Mesothelial cell of epicardium (in vitro differentiated cells): ENCODE measurements at places on chromosomes 2 and 18. TPM values are rescaled to one million over a fixed set of nuclear protein-coding genes. Genes with fewer than 3 reads are reported as not detected.
A peak's percentile ranks its signal among the peaks of the same experiment; 100 is the strongest.

TEX44 gene
- total RNA-seq = not detected in 3 replicates

TRIM43 gene
- not detected in 3 replicates for total RNA-seq

CD302 gene
- 2.9 to 3.1 TPM (median 2.9 TPM) in 3 replicates for total RNA-seq

CD226 gene
- total RNA-seq = 0.31 to 0.84 TPM (median 0.63 TPM) in 3 replicates

RASGRP3 gene
- total RNA-seq = 0.58 to 0.75 TPM (median 0.66 TPM) in 3 replicates

CCDC150 gene
- 16.6 to 18.0 TPM (median 16.8 TPM) in 3 replicates for total RNA-seq

- DNase-seq = no peak
Observed at GRCh38 chr2:309954-310510, 22.1 kb upstream of the ALKAL2 start.

DNA sequence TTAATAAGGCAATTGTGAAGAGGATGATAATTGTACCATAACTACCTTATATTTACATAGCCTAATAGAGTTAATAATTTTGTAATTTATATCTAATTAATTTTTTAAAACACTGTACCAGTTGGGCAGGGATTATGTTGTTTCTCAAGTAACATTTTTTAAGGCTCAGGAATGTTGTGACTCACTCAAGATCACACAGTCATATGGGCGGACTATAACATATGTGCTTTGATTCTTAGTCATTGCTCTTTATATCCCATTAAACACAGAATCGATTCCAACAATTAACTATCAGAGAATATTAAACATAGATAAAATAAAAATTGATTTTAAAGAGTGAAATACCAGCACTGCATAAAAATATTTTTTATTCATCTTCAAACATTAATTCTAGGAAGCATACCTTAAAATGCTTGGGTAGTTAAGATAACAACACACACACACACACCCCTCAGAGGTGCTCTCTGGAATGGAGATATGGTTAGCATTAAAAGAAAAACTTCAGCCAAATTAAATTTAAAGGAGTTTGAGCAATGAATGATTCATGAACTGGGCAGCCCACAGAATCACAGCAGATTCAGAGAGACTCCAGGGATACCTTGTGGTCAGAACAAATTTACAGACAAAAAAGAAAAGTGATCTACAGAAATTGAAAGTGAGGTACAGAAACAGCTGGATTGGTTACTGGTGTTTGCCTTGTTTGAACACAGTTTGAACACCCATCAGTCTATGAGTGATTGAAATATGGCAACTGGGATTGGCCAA, 869.4 kb upstream of the ID2 start:
- DNase-seq = no peak

GRCh38 chr2:69307579-69308064, 79.4 kb downstream of the GFPT1 start:
- DNase-seq = no peak

- DNase-seq = peak; percentile 13
Observed at GRCh38 chr2:70450641-70451250, 102.9 kb downstream of the TGFA start.

DNA sequence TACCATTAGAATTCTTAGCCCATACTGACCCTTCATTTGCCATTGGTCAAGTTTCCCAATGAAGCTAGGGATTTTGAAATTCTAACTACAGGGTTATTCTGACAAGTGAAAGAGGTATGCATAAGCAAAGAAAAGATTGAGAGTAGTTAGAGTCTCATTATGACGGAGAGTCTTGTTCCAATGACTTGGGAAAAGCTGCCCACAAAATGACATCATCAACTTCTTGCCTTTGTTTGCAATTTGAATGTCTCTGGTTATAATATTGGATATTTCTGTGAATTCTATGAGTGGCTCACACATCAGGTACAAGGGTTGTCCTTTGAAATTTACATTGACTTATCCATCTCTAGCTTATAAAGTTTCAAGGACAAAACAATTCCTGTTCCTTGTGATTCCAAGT, 772.2 kb downstream of the TRIB2 start:
- DNase-seq = no peak

DNA sequence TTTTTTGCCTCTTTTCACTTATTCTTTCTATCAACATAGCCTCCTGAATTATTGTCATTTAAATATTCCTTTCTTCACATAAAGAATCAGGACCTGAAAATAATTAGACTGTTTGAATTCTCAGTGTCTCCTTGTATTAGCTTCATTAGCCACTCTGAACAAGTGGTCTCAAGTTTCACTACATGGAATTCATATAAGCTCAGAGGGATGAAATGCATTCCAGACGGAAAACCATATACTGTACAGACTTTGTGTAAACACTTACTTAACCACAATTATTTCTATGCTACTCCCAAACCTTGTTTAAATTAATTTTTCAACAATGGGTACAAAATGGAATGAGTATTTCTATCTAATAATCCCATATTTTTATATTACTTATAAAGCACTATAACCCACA, 53.4 kb downstream of the CHN1 start:
- no peak for DNase-seq

DNA sequence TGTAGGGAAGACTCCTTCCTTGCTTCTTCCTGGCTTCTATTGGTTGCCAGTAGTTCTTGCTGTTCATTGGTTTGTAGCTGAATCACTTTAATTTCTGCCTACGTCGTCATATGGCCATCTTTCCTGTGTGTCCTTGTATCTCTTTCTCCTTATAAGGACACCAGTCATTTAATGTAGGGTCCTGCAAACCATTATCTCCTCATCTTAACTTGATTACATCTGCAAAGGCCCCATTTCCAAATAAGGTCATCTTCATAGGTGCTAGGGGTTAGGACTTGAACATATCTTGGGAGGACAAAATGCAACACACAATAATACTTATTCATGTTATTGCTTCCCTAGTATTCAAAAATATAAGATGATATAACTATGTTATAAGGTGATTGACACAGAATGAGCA, 95.5 kb upstream of the TTC27 start:
- DNase-seq = no peak

DNA sequence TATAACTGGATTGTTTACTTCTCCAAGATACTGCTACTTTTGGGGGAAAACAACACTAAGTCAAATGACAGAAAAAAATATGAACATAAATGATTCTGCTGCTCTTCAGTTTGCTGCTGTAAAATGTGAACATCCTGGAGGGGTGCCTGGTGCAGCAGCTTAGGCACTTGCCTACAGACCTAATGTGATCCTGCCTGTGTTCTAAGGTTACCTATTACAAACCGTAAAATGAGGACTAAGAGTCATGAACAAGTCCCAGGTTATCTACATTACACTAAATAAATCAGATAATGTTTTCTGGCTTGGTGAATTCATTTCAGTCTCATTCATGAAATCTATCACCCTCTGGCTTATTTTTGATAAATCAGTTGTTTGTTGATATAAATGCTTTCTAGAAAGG, 38.4 kb upstream of the ERCC3 start:
- no peak for DNase-seq

DNA sequence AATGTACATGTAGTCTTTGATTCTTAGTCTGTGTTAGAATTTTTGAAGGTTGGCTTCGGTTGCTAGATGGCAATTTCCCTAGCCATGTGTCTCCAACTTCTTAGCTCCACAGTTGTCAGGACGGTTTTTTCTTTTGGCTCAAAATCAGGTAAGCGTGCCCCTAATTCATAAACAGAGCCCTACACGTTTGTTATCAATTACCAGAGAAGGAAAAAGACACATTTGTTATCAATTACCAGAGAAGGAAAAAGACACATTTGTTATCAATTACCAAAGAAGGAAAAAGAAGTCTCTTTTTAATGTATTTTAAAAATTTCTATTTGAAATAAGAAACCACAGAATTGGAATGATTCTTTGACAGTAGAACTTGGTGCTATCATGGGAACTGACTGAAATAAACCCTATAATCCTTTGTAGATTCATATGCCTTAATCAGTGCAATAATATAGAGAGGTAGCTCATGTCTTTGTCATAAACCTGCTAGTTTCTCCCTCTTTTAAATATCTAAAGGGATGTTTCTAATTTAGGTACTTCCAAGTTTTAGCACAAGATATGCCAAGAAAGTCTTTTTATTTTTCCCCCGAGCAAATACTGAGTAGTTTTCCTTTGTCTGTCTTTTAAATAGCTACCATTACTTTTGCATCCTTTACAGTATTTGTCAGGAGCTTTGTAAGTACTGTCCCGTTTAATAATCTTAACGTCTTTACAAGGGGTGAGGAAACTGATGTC, 35.9 kb downstream of the CAMKMT start:
- DNase-seq = no peak

DNA sequence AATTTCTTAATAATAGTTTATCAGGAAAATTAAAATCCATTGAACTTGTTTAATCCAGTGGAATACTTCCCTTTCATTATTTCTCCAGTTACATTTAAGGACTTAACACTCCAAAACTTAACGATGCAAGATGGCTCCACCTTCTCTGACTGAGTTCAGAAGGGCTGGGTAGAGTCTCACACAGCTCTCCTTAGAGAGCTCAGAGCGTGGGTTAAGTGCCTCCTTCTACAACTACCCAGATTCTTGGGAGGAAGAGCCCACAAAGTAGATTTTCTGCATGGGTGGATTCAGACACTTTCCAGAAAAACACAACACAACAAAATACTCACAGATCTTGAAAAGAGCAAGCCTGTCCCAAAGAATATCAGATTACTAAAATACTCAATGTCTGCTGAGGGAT, 130.6 kb downstream of the THADA start:
- DNase-seq = no peak

GRCh38 chr18:43046322-43046721, 69.2 kb downstream of the RIT2 start:
- DNase-seq = no peak

DNA sequence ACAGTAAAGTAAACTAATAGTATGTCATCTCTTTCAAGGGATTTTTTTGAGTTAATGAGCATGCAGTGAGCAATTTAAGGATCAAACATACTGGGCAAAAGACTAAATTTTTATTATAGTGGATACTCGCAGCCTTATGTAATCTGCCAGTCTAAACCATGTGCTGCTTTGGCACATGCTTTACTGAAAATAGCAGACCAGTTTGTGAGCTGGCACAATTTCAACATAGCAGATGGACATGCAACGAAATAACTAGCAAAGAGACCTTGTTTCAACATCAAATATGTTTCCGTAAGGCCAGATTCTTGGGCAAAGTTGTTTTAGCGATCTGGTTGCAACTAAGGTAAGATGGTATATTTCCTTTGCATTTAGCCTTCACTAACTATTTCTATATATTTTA, 807.3 kb downstream of the NR4A2 start:
- DNase-seq = no peak

DNA sequence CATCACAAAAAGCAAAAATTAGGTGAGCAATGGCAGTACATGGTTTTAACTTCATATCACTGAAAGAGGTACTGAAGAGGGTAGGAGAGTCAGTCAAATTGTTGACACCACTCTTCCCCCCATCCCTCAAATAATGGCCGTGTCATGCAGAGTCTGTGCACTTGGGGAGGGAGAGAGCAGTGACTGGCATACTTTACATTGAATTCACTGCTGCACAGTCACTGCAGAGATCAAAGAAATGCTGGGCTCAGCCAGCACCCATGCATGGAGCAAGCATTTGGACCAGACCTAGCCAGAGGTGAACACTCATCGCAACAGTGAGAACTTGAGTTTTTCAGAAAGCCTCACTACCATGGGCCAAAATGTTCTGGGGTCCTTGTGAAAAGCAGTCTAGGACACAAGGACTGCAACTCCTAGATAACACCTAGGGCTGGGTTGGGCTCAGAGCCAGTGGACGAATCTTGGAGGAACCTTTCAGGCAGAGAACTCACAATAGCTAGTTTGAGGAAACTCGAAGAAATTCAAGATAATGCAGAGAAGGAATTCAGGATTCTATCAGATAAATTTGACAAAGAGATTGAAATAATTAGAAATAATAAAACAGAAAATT, 112.9 kb downstream of the NR4A2 start:
- no peak for DNase-seq

DNA sequence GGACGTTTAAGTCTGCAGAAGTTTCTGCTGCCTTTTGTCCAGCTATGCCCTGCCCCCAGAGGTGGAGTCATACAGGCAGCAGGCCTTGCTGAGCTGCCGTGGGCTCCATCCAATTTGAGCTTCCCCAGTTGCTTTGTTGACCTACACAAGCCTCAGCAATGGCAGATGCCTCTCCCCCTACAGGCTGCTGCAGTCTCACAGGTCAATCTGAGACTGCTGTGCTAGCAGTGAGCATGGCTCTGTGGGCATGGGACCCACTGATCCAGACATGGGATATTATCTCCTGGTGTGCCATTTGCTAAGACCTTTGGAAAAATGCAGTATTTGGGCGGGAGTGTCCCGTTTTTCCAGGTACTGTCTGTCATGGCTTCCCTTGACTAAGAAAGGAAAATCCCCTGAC, 726.0 kb downstream of the ERBB4 start:
- DNase-seq = no peak

- no peak for DNase-seq
Observed at GRCh38 chr18:321865-322467, 54.1 kb upstream of the THOC1 start.

DNA sequence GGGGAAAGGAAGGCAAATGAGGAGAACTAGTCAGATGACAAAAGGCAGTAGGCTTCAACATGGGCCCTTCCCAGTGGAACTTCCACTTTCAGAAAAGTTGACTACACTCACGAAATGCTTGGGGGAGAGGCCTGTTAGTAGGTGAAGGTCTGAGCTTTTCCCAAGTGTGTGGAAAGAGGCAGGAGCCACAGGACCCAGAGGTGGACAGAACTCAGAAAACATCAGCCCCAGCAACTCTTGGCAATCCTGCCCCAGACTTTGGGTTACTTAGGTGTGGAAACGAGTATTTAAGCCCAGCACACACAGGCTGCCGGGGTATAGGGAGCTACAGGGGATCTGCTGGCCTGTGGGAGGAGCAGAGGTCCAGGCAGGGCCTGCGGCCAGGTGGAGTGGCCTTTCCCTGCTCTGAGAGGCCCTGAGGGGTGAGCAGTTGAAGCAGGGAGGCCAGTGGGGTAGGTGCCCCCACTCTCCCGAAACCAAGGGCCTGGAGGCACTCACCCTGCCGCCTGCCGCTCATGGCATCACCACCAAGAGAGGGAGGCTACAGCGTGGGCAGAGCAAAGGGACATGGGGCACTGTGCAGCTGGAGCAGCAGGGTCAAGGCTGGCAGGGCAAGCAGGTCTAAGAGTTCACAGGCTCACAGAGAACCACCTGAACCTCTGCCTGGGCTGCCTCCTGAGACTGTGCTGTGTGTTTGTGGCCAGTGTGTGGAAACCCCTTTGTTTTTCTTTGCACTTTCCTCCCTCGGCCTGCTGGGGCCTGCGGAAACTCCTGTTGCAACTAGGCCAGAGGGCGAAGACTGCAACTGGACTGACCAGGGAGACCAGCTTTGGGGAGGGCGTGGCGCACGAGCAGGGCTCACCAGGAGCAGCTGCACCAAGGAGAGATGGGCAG, 130.7 kb upstream of the SERTAD2 start:
- DNase-seq = no peak

- DNase-seq = no peak
Observed at GRCh38 chr18:24227977-24228666, 89.3 kb downstream of the CABYR start.

- no peak for DNase-seq
Observed at GRCh38 chr2:203820969-203821368, 46.6 kb upstream of the CTLA4 start.

GRCh38 chr2:128279786-128280157, 38.9 kb downstream of the HS6ST1 start:
- DNase-seq = no peak
